ENCODE measurements at places on chromosomes 2 and 18.

GRCh38 chr2:9145109-9145751, 61.4 kb upstream of the ASAP2 start:
- DNase-seq: no peak

DNA sequence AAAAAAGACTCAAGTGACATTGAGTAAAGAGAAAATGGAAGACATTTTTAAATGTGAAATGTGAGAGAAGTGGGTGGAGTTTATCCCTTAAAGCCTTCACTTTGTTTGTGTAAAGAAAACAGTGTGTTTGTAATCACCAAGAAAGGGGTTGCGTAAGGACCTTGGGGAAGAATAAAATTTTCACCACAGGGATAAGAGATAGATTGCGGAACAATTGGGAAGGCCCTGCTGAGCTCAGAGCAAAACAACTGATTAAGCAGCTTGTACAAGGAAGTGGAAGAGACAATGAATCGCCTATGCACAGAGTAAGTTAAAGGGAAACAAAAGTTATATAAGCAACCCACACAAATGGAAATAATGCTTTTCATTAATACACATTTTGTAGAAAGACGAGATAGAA, 327.7 kb downstream of the RAD51AP2 start:
- no peak for DNase-seq

DNA sequence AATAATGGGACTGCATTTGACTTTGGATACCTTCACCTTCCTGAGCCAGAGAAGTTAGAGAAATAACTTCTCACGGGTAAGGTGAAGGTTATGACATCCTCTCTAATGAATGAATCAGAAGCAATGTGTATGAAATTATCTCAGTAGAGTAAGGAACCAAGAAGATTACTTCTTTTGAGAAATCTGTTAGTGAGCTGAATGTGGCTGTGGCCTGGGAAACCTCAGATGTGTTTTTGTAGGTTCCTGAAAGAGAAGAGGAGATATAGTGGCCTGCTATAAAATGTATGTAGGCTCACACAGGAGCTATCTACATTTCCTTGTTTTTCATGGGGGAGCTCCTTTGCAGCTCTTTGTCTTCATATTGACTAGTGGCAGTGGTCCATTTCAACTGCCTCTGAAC, 262.6 kb downstream of the CLIP4 start:
- DNase-seq: no peak

DNA sequence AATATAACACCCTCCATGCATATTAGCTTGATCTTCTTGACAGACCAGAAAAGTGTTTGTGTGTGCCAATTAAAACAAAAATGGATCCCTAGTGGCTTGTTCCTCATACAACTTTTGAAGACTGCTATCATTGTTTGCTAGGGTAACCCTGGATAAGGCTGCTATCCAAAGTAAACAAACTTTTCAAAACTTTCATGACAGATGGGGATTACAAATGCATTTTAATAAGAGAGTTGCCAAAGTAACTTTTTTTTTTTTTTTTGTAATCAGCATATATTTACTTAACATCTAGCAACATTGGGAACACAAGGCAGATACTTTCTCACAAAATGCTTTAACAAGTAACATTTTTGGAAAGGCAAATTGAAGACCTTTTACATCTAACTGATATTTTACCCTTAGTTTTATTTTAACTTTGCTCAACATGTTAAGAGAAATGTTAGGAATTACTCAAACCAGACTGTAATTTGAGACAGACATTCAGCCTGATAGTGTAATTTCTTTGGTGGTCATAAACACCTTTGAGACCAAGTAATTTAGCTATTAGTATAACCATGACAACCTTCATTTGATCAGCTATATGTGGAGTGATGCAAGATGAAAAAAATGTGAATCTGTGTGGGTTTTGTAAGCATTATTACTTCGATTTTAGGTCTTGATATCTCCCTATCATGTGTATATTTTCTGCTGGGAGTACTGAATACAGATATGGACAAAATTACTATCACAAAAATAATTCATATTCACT, 300.9 kb downstream of the ARHGAP15 start:
- no peak for DNase-seq

DNA sequence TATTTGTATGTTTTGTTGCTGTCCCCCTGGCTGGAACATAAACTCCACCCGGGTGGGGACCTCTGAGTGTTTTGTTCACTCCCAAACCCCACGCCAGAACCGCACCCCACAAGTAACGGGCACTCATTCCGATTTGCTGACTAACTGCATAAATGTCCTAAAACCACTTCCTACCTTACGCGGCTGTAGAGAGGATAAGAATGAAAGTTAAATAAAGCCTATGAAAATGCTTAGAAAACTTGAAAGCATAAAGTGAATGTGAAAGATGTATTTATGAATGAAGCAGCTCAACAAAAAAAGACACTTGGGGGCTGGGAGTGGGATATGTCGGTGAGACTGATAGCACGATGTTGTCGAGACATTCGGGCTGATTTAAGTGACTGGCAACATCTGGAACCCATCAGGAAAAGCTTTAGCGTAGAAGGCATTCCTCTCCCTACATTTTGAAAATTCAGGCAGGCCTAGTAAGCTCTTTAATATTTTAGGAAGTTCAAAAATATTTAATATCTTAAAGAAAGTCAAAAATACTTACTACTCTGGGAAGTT, 206.7 kb downstream of the SH3RF3 start:
- DNase-seq: no peak

- no peak for DNase-seq
These were observed 103.3 kb downstream of the CTAGE1 start for GRCh38 chr18:22314420-22314819.

GRCh38 chr2:101734505-101735165, 37.1 kb downstream of the MAP4K4 start:
- no peak for DNase-seq

- no peak for DNase-seq
These were observed 50.2 kb upstream of the ANKRD44 start for GRCh38 chr2:197360744-197361156.

DNA sequence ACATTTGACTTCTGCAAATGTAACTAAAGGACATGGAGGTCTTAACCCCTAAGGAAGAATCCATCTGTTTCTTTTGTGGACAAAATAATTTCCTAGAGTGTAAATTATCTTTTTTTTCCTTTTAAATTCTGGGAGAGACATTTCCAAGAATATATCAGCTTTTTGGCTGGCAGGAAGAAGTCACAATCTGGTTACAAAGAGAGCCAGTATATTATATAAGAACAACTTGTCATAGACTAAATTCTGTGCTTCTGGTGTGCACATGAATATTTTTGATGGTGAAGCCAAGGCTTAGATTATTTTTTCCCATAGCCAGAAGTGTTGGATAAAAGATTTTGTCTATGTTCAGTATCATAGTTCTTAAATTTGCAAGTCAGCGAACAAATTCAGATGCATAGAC, 500.6 kb downstream of the XIRP2 start:
- DNase-seq: no peak

GRCh38 chr2:22444281-22444680, 940.7 kb upstream of the KLHL29 start:
- no peak for DNase-seq

- DNase-seq: no peak
These were observed 191.3 kb downstream of the TFCP2L1 start for GRCh38 chr2:121093692-121094091.

DNA sequence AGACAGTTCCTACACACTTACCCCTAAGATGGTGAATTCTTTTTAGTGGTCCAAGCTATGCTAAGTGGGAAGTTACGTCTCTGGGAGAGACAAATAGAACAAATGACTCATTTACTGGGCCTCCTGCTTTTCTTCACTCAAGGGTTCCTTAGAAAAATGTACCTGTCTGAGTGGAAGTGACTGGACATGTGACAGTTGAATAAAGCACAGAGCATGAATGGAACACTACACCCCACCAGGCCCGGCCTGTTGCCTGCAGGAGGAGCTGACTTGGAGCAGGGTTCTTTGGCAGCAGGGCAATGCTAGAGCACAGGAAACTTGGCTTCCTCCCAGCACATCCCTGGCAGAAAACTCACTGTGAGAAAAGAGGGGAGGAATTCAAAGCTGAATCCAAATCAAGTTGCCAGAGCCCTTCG, 451.0 kb upstream of the SETBP1 start:
- no peak for DNase-seq

DNA sequence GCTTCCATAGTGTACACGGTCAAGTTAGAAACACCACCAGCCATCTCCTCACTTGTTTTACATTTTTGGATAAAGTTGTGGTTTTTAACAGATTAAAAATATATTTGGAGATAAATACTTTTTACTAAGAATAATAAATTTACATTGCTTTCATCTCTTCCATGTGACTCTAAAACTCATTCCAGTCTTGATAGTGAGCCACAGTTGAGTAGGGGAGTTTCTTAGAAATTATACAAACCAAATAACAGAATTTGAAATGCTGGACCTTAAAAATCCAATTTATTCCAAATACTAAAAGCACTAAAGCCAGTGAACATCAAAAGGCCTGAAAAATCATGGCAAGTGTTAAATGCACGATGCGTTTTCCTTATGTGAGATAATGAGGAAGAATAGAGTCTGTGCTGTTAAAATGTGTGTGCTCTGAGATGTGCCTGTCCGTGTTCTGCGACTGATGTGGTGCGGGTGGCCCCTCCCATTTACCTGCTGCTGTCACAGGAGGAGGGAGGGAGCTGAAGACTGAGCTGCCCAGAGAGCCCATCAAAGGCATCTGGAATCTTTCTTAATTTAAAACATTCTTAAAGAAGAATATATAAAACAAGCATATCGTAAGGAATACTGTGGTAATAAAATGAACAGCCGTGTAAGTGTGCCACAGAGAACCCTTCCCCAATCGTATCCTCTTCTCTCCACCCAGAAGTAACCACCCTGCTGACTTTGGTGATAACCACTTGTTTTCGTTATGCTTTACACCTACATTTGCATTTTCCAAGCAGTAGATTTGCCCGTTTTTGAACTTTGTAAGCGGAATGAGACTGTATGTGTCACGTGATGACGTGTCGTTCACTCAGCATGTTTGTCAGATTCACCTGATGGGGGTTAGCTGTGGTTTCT, 57.0 kb upstream of the TXNDC2 start:
- DNase-seq: no peak

- DNase-seq: no peak
These were observed 239.9 kb downstream of the PAX3 start for GRCh38 chr2:222058819-222059445.

DNA sequence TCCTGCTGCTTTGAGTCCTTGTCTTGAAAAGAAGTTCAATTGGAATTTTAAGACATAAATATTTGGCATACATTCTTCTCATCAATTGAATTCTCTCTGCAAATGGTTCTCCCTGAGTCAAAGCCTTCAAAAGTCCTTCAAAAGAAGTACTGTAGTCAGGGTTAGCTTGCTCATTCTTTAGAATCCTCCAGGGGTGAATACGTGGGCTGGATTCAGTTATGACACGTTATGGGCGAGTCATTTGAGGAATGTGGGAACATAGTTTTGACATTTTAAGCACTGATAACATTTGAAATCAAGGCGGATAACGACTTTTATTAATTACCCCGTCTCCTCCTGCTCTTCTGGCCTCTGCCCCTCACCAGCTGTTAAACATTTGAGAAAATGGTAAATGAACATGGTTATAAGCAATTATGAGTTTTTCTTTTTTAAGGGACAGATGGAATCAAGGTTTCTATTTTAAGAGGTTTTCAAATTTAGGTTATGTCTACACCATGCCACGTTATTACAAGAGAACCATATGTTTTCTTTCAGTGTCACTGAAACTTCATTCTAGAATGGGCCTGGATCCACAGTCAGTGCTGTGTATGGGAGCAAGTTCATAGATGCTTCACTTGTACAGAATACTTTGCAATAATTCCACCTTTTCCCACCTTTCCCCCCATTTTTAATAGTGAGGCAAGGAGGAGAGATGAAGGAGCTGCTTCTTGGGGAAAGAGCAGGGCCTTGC, 273.1 kb downstream of the TSN start:
- no peak for DNase-seq

DNA sequence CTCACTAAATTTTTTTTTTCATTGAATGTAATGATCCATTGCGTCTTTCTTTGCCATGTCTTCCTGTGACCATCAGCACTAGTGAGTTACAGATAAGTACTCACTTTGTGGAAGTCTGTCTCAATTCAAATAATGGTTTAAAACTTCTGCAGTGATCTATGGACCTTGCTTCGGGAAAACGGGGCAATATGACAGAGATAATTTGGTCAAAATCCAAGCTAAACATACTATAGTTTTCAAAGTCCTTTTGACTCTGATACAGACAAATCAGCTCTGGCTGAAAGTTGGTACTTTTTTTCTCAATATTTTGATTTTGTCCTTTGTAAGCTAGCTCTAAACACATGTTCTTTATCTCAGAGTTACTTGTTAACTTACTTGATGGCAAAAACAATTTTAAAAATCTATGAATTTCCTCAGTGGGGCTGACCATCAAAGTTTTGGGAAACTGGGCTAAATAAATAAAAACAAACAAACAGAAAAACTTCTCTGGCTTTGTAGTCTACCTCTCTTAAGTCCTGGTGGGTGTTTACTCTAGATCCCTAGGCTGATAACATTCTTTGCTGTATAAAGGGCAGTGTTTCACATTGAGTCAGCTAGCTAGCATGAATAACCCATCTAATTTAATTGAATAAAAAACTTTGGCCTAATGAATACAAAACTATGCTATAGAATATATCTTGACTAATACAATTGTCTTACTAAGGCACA, 327.6 kb downstream of the RDH14 start:
- DNase-seq: no peak

GRCh38 chr2:239472235-239472775, 71.5 kb upstream of the HDAC4 start:
- DNase-seq: no peak

- DNase-seq: no peak
These were observed 32.5 kb upstream of the PUM2 start for GRCh38 chr2:20382965-20383810.

DNA sequence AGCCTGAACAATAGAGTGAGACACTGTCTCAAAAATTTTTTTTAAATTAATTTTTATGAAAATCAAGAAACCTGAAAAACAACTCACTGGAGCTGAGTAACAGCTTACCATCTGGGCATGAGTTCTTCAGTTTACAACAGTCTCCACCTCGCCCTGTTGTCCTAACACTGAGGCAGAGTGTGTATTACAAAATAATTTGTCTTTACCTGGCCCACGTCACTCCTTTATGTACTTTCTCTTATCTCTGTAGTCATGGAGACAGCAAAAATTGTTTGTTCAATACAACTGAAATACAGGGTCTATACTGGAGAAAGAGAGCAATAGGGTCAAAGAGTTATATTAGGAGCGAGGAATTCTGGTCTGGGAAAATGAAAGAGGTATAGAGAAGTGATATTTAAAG, 48.1 kb downstream of the CYTIP start:
- no peak for DNase-seq

DNA sequence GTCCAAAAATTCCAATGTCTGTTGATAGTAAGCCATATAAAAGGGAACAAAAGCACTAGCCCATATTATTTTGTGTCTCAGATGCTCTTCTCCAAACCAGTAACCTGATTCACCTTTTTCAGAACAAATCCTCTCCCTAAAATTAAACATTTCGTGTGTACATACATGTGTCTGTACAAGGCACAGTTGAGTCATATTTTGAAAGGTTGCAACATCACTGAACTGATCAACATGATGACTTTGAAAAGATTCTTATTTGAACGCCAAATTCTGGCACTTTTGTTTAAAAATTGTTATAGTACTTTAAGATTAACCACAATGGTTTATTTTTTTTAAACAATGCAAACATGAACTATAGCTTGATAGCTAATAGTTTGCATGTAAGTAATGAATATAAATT, 102.5 kb downstream of the RIT2 start:
- DNase-seq: no peak
